Liver (tissue), 10 donors: ENCODE measurements at places on chromosomes 4 and X. TPM values are rescaled to one million over a fixed set of nuclear protein-coding genes. Genes with fewer than 3 reads are reported as not detected.
A peak's percentile ranks its signal among the peaks of the same experiment; 100 is the strongest.

Gene ITIH6
- total RNA-seq, result not detected

- H3K27me3 ChIP-seq, result peaks cover 4% of the 10 kb centered on the region
- H3K4me3 ChIP-seq, result no peak overlapping the region
- H3K36me3 ChIP-seq, result no peaks in the 10 kb centered on the region
- no peak overlapping the region for H3K27ac ChIP-seq
Observed at GRCh38 chr4:8272472-8273428, 3.2 kb downstream of the HTRA3 start.

Gene GSX2
- total RNA-seq, result not detected

DNA sequence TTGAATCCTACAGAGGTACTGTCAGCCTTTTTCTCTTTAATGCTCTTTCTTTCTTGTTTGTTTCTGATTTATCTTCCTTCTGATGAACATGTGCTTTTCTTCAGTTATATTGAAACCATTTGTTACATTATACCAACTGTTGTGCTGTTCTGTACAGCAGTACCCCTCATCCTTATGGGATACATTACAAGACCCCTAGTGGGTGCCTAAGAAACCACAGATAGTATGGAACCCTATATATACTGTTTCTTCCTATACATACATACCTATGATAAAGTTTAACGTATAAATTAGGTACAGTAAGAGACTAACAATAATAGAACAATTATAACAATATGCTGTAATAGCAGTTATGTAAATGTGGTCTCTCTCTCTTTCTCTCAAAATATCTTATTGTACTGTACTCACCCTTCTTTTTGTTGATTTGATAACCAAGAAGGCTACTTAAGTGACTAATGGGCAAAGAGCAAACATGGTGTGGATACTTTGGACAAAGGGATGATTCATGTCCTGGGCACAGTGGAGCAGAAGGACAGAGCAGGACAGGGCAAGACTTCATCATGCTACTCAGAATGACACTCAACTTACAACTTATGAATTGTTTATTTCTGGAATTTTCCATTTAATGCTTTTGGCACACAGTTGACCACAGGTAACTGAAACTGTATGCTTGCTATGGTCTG is 10.7 kb upstream of the YIPF7 start:
- H3K4me3 ChIP-seq, result no peak overlapping the region
- no peaks in the 10 kb centered on the region for H3K36me3 ChIP-seq

DNA sequence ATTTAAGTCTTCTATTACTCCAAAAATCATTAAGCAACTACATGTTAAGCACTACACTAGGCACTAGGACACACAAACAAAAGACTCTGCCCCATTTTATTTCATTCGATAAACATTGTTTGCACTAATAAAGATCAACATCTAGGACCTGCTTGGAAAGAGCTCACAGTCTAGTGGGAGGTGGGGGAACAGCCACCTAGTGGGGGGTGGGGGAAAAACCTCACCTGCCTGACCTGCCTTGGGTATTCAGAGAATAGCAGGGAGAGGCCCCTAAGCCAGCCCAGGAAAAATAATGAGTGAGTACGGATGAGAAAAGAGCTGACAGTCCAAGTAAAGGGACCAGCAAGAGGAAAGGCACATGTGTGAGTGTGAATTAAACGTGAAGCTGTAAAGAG is 52.2 kb downstream of the PRDM5 start:
- no peak overlapping the region for H3K4me3 ChIP-seq
- peaks cover 3% of the 10 kb centered on the region for H3K27me3 ChIP-seq
- DNase-seq, result no peak
- H3K4me1 ChIP-seq, result no peaks in the 10 kb centered on the region

DNA sequence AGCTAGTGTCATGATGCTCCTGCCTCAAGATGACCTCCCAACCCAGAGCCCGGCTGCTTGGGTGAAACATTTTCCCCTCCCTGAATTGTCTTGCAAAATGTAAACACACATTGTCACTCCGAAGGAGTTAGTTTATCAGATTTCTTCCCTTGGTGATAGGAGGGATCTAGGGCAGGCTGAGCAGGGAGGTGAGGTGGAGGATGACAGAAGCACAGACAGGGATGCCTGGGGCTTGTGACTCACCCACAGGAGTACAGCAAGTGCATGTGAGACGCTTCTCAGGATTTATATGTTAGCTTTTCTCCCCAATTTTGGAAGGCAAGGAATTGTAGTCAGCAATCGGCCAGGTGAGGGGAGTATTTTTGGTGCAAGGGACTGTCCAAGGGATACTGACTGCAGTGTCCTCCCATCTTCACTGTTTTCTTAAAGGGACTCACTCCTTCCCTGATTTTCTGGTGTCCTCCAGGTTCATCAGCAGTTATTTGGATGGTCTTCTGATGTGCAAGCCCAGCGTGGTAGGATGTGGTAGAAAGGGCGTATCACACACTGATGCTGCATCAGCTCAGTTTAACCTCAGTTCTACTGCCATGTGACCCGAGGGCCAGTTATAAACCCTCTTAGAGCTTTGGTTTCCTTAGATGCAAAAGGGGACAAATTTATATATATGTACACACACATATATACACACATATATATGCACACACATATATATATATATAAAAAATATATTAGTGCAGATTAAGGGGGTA is 46.2 kb upstream of the IGFBP7 start:
- no peak overlapping the region for H3K4me3 ChIP-seq
- H3K4me1 ChIP-seq, result no peaks in the 10 kb centered on the region
- H3K36me3 ChIP-seq, result no peaks in the 10 kb centered on the region

- H3K36me3 ChIP-seq, result no peaks in the 10 kb centered on the region
- peaks cover 7% of the 10 kb centered on the region for H3K4me1 ChIP-seq
- peak overlapping the region; percentile 98 for H3K27ac ChIP-seq
- peak overlapping the region; percentile 96 for H3K4me3 ChIP-seq
Observed at GRCh38 chrX:12974305-12974795, 560 bp upstream of the TMSB4X start.

- peaks cover 6% of the 10 kb centered on the region for H3K4me1 ChIP-seq
- no peak for DNase-seq
- no peak overlapping the region for H3K4me3 ChIP-seq
- H3K27ac ChIP-seq, result no peak overlapping the region
Observed at GRCh38 chrX:68997911-68998310, 167.3 kb downstream of the PJA1 start.

Gene CT45A1
- total RNA-seq, result not detected

- no peak for DNase-seq
- no peaks in the 10 kb centered on the region for H3K36me3 ChIP-seq
- H3K4me1 ChIP-seq, result no peaks in the 10 kb centered on the region
Observed at GRCh38 chrX:45885931-45886330, 659.3 kb downstream of the ZNF674 start.

- H3K4me1 ChIP-seq, result no peaks in the 10 kb centered on the region
- H3K27ac ChIP-seq, result no peak overlapping the region
- H3K27me3 ChIP-seq, result no peaks in the 10 kb centered on the region
- no peak for DNase-seq
- no peaks in the 10 kb centered on the region for H3K36me3 ChIP-seq
Observed at GRCh38 chrX:68416592-68416991, 16.7 kb downstream of the OPHN1 start.

Gene NKAP
- 2.9 TPM for total RNA-seq

DNA sequence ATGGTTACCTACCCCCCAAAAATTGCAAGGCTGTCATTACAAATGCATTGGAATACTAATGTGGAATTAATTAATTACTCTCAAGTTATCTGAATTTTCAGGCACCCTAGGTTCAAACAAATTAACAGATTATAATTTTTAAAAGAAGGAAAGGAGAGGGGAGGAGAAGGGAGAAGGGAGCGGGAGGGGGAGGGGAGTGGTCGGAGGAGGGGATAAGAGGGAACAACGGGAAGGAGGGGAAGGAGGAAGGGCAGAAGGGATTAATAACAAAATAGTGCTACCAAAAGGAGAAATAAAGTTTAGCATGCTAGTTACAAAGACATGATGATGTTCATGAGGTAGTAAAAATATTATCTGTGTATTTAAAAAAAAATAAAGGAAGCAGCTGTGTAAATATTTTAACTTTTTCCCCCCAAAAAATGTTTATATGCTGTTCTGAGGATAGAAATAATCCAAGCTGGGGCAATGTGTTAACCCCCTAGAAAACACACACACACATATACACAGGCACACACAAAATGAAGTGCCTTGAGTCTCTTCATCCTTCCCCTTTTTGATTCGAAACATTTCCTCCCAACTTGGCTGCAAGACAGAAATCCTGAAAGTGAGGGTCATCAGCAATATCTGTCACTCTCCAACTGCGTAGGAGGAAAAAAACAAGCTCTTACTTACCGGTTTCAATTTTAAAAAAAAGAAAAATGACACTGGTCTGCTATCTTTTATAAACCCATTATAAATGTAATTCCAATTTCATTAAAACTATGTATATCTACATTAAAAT is 58.8 kb downstream of the PPP3CA start:
- H3K4me3 ChIP-seq, result no peak overlapping the region
- H3K27ac ChIP-seq, result no peak overlapping the region
- DNase-seq, result no peak
- no peaks in the 10 kb centered on the region for H3K36me3 ChIP-seq

DNA sequence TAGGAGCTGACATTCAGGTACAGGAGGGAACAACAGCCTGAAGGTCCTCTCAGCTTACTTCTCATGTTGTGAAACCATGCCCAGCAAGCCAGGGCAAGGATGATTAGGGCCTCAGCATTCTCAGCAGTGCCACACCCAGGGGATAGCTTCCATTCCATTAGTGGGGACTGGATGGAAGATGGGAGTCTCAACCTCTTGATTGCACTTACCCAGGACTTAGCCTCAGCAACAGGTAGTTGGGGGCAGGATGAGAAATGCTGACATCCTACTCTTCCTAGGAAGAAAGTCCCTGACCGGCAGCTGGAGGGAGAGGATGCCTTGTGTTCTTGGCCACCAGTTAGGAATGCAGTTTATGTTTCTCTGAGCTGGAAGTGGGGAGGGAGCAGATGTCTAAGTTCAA is 8.8 kb upstream of the BEX3 start:
- DNase-seq, result no peak
- no peaks in the 10 kb centered on the region for H3K36me3 ChIP-seq
- H3K4me1 ChIP-seq, result no peaks in the 10 kb centered on the region

- no peaks in the 10 kb centered on the region for H3K4me1 ChIP-seq
- no peak for DNase-seq
- no peak overlapping the region for H3K27ac ChIP-seq
- H3K4me3 ChIP-seq, result no peak overlapping the region
Observed at GRCh38 chrX:1676866-1677265, 62.0 kb downstream of the ASMT start.

DNA sequence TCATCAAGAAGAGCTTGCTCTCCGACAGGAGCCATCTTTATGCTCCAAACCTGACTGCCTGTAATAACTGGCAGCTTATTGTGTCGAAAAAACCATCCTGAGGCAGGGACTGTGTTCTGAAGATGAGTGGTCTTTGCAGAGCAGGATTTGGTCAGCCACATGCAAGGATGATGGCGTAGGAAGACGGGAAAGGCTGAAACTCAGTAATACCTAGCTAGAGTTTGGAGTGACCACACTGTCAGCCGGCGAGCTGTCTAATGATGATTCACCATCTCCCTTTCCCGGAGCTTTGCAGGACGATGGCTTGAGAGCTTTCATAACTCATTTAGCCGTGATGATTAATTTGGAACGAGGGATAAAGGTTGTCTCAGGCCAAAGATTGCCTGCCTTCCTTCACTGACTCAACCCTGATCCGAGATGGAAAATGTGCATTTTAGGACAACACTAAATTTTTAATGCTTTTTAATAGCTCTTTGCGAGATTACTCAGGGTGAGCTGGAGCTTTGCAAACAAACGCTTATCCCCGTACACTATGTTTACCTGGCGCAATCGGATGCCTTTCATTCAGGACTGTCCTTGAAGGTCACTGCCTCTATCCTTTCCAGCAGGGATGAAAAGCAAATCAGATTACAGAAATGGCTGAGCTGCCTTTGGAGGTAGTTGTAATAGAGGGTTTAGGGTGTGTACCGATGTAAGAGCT is 288.5 kb downstream of the ASMT start:
- H3K27me3 ChIP-seq, result no peaks in the 10 kb centered on the region
- H3K4me3 ChIP-seq, result no peak overlapping the region
- H3K27ac ChIP-seq, result no peak overlapping the region
- DNase-seq, result no peak
- H3K4me1 ChIP-seq, result no peaks in the 10 kb centered on the region
- H3K36me3 ChIP-seq, result no peaks in the 10 kb centered on the region

- H3K27ac ChIP-seq, result no peak overlapping the region
- H3K4me3 ChIP-seq, result no peak overlapping the region
- no peaks in the 10 kb centered on the region for H3K36me3 ChIP-seq
- no peaks in the 10 kb centered on the region for H3K4me1 ChIP-seq
- DNase-seq, result no peak
- H3K27me3 ChIP-seq, result no peaks in the 10 kb centered on the region
Observed at GRCh38 chr4:26131711-26132110, 189.1 kb upstream of the RBPJ start.

Gene PCSK1N
- total RNA-seq, result 0.08 TPM
